ENCODE measurements at places on chromosomes 3 and 15. TPM values are rescaled to one million over a fixed set of nuclear protein-coding genes. Genes with fewer than 3 reads are reported as not detected.

Gene SENP2
- 10.8 TPM for total RNA-seq

Gene IGSF11
- total RNA-seq: under 0.01 TPM

Gene SLC28A2
- total RNA-seq: not detected

Gene C3orf20
- total RNA-seq: not detected

Gene SLC27A2
- total RNA-seq: under 0.01 TPM

Gene FANCD2OS
- total RNA-seq: not detected

Gene CYP19A1
- not detected for total RNA-seq

Gene ARL14
- total RNA-seq: not detected

Gene ROPN1
- not detected for total RNA-seq

Gene NOX5
- total RNA-seq: 0.16 TPM

Gene HCN4
- total RNA-seq: under 0.01 TPM

Gene CCDC32
- 17.6 TPM for total RNA-seq

Gene CLDN11
- total RNA-seq: 77.7 TPM

Gene SLC9C1
- total RNA-seq: not detected

Gene LINGO1
- 0.16 TPM for total RNA-seq

Gene CCDC13
- total RNA-seq: 0.25 TPM

Gene SAMMSON
- not detected for total RNA-seq

Gene GUCA1C
- 1.3 TPM for total RNA-seq

Gene NR2E3
- 0.13 TPM for total RNA-seq

Gene STAC
- 31.0 TPM for total RNA-seq

Gene DNASE1L3
- total RNA-seq: not detected

Gene HCLS1
- 0.49 TPM for total RNA-seq

Gene CCNB2
- 150 TPM for total RNA-seq

Gene CPNE9
- not detected for total RNA-seq

Gene GASK1A
- 0.33 TPM for total RNA-seq

Gene MYZAP
- under 0.01 TPM for total RNA-seq

Gene GRAMD1C
- total RNA-seq: 2.9 TPM

Gene CLDN16
- total RNA-seq: 0.16 TPM

Gene BCHE
- total RNA-seq: 1.1 TPM

Gene BMF
- total RNA-seq: 4.1 TPM

Gene DUOXA2
- not detected for total RNA-seq

Gene SOX2
- total RNA-seq: not detected

Gene UBA7
- total RNA-seq: 22.6 TPM

Gene WDR93
- 0.25 TPM for total RNA-seq

Gene ALS2CL
- total RNA-seq: 3.3 TPM

Gene SYNPR
- not detected for total RNA-seq

Gene CASR
- not detected for total RNA-seq

Gene SKIL
- 24.6 TPM for total RNA-seq

Data from mesangial cell (primary cell).